ENCODE measurements at places on chromosomes 3 and 15. TPM values are rescaled to one million over a fixed set of nuclear protein-coding genes. Genes with fewer than 3 reads are reported as not detected.

- H3K4me3 ChIP-seq = no peak overlapping the region
- no peak overlapping the region for H3K27ac ChIP-seq
- no peaks in the 10 kb centered on the region for H3K27me3 ChIP-seq
- no peaks in the 10 kb centered on the region for H3K36me3 ChIP-seq
These were observed 180.5 kb downstream of the TAFA4 start for GRCh38 chr3:68751888-68752287.

- no peaks in the 10 kb centered on the region for H3K36me3 ChIP-seq
- H3K27ac ChIP-seq = no peak overlapping the region
- no peaks in the 10 kb centered on the region for H3K4me1 ChIP-seq
- no peak overlapping the region for H3K4me3 ChIP-seq
These were observed 62.1 kb upstream of the XCR1 start for GRCh38 chr3:46089237-46090011.

NR2F2 gene
- polyA plus RNA-seq = not detected

CHRD gene
- not detected for polyA plus RNA-seq

GRCh38 chr3:64995857-64996551 lies 308.2 kb upstream of the ADAMTS9 start:
- no peaks in the 10 kb centered on the region for H3K27me3 ChIP-seq
- H3K36me3 ChIP-seq = no peaks in the 10 kb centered on the region
- DNase-seq = no peak
- no peak overlapping the region for H3K4me3 ChIP-seq
- H3K27ac ChIP-seq = no peak overlapping the region
- H3K4me1 ChIP-seq = no peaks in the 10 kb centered on the region

- no peaks in the 10 kb centered on the region for H3K4me1 ChIP-seq
- DNase-seq = no peak
- no peak overlapping the region for H3K27ac ChIP-seq
- H3K4me3 ChIP-seq = no peak overlapping the region
- no peaks in the 10 kb centered on the region for H3K36me3 ChIP-seq
These were observed 81.5 kb downstream of the DLG1 start for GRCh38 chr3:197216914-197217313.

GRCh38 chr3:107850681-107851080 lies 240.2 kb downstream of the CD47 start:
- H3K36me3 ChIP-seq = no peaks in the 10 kb centered on the region
- no peak overlapping the region for H3K4me3 ChIP-seq
- no peak for DNase-seq

GPR62 gene
- polyA plus RNA-seq = not detected

Measured in CD8-positive, alpha-beta memory T cell (primary cell).